ENCODE measurements at places on chromosomes 4 and X. TPM values are rescaled to one million over a fixed set of nuclear protein-coding genes. Genes with fewer than 3 reads are reported as not detected.

- H3K27ac ChIP-seq, result no peak overlapping the region
- no peaks in the 10 kb centered on the region for H3K4me1 ChIP-seq
- no peak overlapping the region for H3K4me3 ChIP-seq
- no peak for DNase-seq
These were observed 448.7 kb upstream of the FAT1 start for GRCh38 chr4:187172340-187172761.

GRCh38 chrX:49186125-49187027, at the start of gene PRICKLE3:
Gene PRICKLE3 (minus strand): TSS chrX:49186373. CDS start chrX:49186297, 76 bp downstream.
- H3K4me1 ChIP-seq, result no peaks in the 10 kb centered on the region
- H3K36me3 ChIP-seq, result no peaks in the 10 kb centered on the region

DNA sequence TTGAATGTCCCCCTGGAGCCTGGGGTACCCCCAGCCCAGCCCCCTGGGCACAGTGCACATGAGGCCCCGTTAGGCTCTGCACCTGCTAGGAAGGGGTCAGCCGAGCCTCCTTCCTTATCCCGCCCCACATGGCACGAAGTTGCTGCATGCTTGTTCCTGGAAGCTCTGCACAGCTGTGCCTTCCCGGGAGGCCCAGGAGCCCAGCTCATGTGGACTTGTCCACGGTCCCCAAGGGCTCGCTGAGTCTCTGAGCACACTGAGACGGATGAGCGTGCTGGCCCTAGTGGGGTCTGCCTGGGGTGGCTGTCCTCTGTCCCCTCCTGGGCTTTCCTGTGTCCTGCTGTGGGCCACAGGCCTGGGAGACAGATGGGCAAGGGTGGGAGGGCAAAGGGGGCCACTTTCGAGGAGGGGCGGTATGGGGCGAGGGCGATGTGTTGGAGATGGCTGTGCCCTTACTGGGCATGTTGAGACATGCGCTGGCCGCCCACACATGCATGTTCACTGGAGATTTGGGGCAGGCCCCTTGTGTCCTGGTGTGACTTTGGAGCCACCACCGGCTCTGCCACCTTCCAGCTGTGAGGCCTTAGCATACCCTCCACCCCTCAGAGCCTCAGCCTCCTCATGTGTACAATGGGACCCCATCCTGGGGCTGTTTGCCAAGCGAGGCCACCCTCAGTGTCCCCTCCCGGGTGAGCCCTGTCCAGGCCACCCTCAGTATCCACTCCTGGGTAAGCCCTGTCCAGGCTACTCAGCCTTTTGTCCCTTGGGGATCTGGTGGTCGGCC, 237.6 kb downstream of the AFAP1 start:
- H3K27ac ChIP-seq, result no peak overlapping the region
- H3K4me1 ChIP-seq, result no peaks in the 10 kb centered on the region
- peak; percentile 58 for DNase-seq
- no peaks in the 10 kb centered on the region for H3K36me3 ChIP-seq
- H3K4me3 ChIP-seq, result no peak overlapping the region

GRCh38 chrX:108064613-108065012, 19.7 kb downstream of the VSIG1 start:
- no peaks in the 10 kb centered on the region for H3K36me3 ChIP-seq
- no peak for DNase-seq
- no peaks in the 10 kb centered on the region for H3K4me1 ChIP-seq
- H3K4me3 ChIP-seq, result no peak overlapping the region
- H3K27me3 ChIP-seq, result no peaks in the 10 kb centered on the region
- no peak overlapping the region for H3K27ac ChIP-seq

GRCh38 chrX:101602077-101602476, 15.7 kb downstream of the ARMCX6 start:
- no peaks in the 10 kb centered on the region for H3K36me3 ChIP-seq
- H3K27me3 ChIP-seq, result no peaks in the 10 kb centered on the region
- no peak overlapping the region for H3K27ac ChIP-seq
- H3K4me1 ChIP-seq, result no peaks in the 10 kb centered on the region
- no peak overlapping the region for H3K4me3 ChIP-seq

Gene RS1
- total RNA-seq, result not detected

DNA sequence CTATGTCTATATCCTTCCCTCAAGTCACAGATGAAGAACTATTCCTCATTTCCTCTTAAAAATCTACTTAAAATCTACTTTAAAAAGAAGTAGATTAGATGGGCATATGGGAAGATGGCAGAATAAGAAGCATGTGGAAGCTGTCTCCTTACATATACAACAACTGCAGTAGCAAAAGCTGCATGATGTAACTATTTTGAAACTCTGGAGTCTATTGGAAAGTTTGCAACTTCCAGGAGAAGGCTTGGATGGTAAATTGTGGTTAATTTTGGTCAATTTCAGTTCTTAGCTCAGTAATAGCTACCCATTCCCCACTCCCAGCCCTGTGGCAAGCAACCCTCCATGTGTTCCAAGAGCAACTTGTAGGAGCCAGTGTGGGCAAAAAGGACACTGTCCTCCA, 36.9 kb downstream of the MORC4 start:
- no peak overlapping the region for H3K27ac ChIP-seq
- no peak for DNase-seq
- H3K36me3 ChIP-seq, result no peaks in the 10 kb centered on the region

DNA sequence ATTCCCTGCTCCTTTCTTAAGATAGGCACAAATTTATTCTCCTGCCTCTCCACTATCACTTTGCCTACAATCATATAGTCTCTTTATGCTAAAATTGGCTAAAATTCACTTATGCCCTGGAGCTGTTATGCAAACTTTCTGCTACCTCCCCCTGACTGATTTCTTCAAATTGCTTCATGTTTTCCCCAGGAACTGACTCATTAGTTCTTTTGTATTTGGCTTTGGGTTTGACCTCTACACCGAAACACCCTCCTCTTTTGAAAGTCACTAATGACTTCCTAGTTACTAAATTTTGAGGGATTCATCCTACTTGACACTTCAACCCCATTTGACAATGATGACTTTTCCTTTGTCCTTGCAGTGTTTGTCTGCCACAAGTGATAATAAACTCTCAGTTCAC, 222.6 kb downstream of the NDST4 start:
- no peak for DNase-seq
- no peaks in the 10 kb centered on the region for H3K27me3 ChIP-seq
- H3K27ac ChIP-seq, result no peak overlapping the region

All from pancreas (tissue), 10 donors.